ENCODE measurements at places on chromosomes 5 and 9.
A peak's percentile ranks its signal among the peaks of the same experiment; 100 is the strongest.

DNA sequence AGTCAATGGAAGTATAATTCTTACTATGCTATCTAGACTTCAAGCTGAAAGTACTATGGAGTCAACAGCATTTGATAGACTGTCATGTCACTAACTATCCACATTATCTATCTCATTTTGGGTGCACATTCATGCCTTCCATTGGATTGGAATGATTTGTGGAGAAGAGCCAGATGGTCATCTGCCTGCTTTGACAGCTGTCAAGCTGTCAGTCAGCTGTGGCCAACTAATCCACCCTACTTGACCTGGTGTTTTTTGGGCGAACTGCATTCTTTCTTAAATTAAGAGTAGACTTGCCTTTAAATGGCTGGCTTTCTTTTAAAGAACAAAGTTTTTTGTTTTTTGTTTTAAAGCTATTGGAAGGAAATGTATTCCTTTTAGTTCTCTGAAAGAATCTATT is 151.5 kb downstream of the DCP2 start:
- DNase-seq = no peak

- no peak for DNase-seq
Measured at GRCh38 chr5:170269579-170269978, 28.0 kb downstream of the LCP2 start.

GRCh38 chr9:93911136-93911745 is 43.9 kb downstream of the BARX1 start:
- no peak for DNase-seq

GRCh38 chr9:1917396-1917935 is 97.7 kb upstream of the SMARCA2 start:
- no peak for DNase-seq

DNA sequence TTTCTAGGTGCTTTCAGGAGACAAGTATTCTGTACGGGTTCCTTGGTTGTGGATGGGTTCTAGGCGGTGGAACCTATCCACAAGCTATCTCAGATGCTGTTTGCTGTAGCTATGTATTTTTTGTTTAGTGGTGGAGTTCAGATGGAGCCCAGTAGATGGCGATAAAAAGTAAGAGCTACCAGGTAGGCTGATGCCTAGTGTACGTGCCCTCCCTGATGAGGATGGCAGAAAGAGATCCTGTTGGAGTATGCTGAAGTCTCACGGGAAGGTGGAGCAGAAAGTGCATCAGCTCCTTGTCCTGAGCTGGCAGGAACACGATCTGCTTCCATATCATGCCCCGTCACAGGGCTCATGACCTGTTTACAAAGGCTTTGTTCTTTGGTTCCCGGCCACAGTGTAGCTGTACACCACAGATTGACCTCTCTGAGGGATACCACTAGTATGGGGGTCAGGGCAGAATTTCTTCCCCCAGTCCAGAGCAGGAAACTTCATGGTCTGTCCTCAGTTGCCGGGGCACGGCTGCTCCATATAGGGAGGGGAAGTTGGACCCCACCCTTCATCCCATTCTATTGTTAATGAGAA is 12.6 kb upstream of the UGT3A2 start:
- peak; percentile 59 for DNase-seq
